Epithelial cell of umbilical artery (primary cell): ENCODE measurements at places on chromosomes 5 and 9. TPM values are rescaled to one million over a fixed set of nuclear protein-coding genes. Genes with fewer than 3 reads are reported as not detected.

The PRKAA1 gene
- 90.0 and 111 TPM in 2 replicates for total RNA-seq

The MUSK gene
- under 0.01 TPM in 1 of 2 replicates, not detected in the other for total RNA-seq

The TRIM32 gene
- total RNA-seq, result 16.9 and 18.2 TPM in 2 replicates

The N4BP3 gene
- 28.1 and 30.2 TPM in 2 replicates for total RNA-seq

The IFNE gene
- 0.32 and 3.6 TPM in 2 replicates for total RNA-seq
